ENCODE measurements at places on chromosomes 1 and 21.
A peak's percentile ranks its signal among the peaks of the same experiment; 100 is the strongest.

- no peak for DNase-seq
Observed at GRCh38 chr1:66271216-66271903, 262.6 kb upstream of the SGIP1 start.

DNA sequence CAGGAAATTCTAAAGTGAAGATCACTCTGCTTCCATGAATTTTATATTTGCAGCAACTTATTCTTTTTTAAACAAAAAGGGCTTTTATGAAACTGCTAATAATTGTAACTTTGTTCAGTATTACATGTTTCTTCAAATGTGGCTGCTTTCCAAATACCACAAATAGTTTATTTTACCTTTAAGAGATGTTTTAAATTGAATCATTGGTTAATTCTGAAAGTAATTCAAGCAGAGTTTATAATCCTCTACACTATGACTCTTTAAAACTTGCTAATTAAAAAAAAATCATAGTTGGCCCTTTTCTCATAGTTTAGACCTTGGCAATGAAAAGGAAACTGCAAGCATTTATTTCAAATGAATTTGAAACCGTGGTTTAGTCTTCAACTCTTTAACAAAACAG lies 59.6 kb downstream of the SDCCAG8 start:
- no peak for DNase-seq

DNA sequence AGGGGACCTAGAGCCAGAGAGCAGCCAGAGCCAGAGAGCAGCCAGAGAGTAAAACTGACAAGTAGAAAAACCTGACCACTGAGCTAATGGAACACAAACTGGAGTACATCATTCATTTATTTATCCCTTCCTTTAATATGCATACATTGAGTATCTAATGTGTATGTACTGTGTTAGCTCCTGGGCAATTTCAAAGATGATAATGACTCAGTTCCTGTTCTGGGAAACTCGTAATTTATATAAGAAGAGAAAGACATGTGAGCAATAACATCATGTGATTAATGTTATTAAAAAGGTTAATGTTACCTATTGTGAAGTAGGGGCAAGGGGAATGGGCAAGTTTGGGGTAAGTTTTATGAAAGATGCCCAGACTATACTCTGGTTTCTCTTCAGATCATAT lies 199.9 kb downstream of the TNR start:
- no peak for DNase-seq

- DNase-seq = no peak
Observed at GRCh38 chr1:10836726-10837125, 40.3 kb upstream of the CASZ1 start.

GRCh38 chr1:112522621-112523020 lies 13.9 kb downstream of the WNT2B start:
- no peak for DNase-seq

GRCh38 chr1:31790140-31790539 lies 25.7 kb downstream of the SPOCD1 start:
- DNase-seq = no peak

DNA sequence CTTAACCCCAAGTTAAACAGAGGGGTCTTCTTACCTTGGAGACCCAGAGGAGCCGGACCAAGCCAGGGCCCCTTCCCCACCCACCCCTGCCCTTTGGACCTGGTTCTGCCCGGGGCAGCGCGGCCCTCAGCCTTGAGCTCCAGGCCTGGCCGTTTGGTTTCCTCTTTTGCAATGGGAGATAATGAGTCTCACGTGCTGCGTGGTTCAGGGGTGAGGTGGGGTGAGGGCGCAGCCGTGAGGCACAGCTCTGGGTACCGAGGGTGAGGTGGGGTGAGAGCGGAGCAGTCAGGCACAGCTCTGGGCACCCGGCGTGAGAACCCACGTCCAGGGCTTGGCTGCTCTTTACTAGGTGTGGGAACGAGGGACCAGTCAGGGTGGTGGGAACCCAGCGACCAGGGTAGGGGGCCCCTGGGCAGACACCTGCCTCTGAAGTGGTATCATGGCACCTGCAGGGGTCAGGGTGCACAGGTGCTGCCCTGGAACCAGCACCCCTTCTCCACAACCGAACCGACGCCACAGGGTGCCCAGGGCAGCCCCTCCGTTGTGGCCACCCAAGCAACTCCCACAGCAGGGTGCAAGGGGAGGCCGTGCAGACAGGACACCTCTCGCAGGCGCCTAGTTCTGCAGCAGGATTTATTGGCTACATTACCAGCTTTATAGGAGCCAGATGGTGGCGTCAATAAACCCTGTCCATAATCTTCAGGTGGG lies 182.2 kb downstream of the PRDM16 start:
- DNase-seq = no peak

GRCh38 chr1:32350785-32351398 lies 11.4 kb downstream of the FAM229A start:
- peak; percentile 74 for DNase-seq

- DNase-seq = no peak
Observed at GRCh38 chr1:150995460-150995859, 11.2 kb downstream of the MINDY1 start.

- no peak for DNase-seq
Observed at GRCh38 chr1:33382661-33383415, 48.1 kb downstream of the PHC2 start.

GRCh38 chr21:46066591-46067331 lies 31.2 kb upstream of the COL6A2 start:
- no peak for DNase-seq

DNA sequence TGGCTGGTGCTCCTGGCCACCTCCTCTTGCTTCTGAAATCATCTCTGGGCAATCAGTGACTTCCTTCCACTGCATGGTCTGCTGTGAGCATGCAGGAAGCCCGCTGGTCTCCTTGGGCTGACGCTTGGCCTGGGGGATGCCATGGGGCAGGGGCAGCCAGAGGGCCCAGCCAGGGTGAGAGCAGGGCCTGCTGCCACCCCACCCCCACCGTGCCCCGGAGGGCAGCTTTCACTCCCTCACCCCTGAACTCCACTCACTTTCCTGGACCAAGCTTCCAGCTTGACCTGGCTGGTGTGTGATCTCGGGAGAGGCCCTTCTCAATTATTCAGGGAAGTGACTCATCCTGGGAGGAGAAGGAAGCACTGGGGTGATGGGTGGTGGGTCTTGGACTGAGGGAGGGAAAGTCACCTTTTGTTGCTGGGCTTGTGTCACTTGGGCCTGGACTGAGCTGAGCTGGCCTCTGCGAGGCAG lies 270.2 kb upstream of the CSF3R start:
- no peak for DNase-seq

DNA sequence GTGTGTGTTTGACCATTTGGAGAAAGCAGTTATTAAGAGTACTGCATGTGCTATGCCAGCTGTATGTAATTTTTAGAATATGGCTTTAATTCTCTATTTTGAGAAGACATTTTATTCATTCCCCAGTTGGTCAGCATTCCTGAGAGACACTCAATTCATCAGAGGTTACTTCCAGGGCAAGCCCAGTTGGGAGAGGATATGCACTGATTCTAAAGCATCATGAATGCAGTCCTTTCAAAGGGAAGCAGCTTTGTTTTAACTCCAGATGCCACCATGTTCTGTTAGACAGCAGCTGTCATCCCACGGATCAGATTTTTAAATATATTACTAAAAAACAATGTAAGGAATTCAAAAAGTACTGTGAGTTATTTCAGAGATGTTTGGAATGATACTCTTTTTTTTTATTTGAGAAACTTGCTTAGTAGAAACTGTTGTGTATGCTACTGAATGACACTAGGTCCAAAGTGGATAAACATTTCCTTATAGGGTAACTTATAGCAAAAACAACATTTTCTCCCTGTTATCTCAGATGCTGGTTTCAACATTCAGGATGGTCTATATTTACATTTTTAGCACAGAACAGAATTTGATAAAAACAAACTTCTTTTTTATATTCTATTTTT lies 149.5 kb upstream of the B3GALT2 start:
- DNase-seq = no peak

- no peak for DNase-seq
Observed at GRCh38 chr1:154353966-154354365, 28.6 kb downstream of the ATP8B2 start.

GRCh38 chr1:33081554-33082305 lies 777 bp downstream of the AZIN2 start:
- DNase-seq = no peak

- DNase-seq = no peak
Observed at GRCh38 chr21:31711745-31712285, 20.1 kb downstream of the SCAF4 start.

DNA sequence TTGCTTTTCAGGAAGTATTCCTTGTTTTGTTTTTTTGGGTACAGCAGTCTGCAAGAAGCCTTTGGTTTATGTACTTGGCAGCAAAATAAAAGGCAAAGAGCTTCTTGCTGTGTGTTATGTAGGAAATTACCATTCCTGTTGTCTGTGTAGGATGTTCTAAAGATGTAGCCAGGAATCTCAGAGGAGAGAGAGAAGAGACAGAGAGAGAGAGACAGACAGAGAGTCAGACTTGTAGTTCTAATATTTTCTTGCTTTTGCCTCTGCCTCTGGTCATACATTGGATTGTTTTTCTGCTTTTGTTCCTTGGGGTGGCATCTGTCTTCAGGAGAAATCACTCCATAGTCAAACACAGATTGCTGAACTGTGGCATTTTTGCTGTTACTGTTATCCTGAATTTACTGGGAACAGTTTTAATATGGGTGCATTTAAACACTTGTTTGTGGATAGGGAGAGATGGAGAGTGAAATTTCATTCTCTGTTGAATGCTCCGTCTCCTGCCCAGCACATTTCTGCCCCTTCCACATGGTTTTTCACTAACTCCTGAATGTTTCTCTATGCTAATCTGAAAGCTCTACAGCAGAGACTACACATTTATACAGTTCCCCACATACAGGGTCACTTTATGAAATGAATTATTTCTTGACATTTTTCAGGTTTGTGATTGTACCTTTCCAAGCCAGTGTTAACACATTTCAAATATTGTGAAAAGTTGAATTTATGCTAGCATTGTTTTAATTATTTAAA lies 49.8 kb downstream of the POU2F1 start:
- DNase-seq = no peak

- peak; percentile 68 for DNase-seq
Observed at GRCh38 chr1:43172527-43172972, 420 bp downstream of the CFAP57 start.

DNA sequence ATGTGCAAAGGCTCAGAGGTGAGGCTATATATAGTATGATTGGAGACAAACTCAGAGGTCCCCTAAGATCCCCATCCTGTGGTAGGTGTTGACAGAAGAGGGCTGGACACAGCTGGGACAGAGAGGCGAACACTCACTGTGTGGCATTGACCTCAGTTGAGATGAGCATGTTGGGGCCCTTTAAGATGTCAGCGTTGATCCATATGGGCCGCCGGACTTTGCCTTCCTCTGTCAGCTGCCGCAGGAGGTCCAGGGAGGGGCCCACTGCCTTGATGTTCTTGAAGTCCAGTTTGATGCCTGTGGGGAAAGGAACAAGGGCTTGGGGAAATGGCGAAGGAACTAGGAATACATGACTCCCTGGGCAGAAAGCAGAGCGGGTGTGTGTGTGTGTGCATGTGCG lies 8.8 kb downstream of the FAM151A start:
- no peak for DNase-seq

DNA sequence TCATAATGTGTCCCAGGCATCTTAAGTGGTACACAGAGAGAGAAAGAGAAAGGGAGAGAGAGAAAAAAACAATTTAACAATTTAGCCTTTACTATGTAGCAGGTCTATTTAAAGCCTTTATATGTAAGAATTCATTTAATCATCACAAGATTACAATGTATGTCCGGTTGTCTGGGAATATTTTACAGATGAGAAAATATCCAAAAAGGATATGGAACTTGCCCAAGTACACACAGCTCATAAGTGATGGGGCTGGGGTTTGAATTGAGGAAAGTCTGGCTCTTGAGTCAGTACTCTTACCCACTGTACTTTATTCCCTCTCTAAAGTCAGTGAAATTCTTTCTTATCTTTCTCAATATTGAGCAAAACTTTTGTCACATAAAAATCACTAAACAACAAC lies 104.6 kb downstream of the LYPLAL1 start:
- DNase-seq = no peak

GRCh38 chr1:198788561-198789064 lies 149.8 kb downstream of the PTPRC start:
- no peak for DNase-seq

DNA sequence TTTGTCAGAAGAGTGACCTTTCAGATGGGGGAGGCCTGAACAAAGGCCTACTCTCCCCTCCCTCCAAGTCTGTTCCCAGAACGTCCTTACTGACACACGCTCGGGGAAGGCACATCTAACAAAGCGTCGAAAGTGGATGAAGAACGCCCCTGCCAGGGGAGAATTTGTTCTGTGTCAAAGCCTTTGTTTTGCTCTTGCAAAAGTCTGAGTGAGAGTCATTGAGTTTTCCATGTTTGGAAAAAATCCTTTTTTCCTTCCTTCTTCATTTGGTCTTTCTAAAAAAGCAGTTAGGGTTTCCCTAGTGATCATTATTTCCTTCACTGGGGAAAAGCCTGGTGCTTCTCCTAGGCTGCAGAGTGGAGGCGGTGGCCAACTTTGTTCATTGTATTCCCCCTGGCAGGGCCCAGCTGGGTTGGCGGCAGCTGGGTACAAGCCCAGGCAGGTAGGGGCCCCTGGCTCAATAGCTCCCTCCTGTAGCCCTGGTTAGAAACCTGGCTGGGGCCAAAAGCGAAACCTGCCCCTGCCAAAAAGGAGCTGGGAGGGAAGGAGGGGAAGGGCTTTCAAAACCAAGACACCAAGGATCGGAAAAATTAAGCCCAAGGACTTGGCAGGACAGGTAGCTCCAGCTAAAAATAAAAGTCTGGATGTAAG lies 81.1 kb downstream of the ITPKB start:
- DNase-seq = no peak

- no peak for DNase-seq
Observed at GRCh38 chr1:229111703-229112319, 159.1 kb upstream of the RAB4A start.

- DNase-seq = no peak
Observed at GRCh38 chr1:157490467-157491165, 61.7 kb downstream of the FCRL5 start.

DNA sequence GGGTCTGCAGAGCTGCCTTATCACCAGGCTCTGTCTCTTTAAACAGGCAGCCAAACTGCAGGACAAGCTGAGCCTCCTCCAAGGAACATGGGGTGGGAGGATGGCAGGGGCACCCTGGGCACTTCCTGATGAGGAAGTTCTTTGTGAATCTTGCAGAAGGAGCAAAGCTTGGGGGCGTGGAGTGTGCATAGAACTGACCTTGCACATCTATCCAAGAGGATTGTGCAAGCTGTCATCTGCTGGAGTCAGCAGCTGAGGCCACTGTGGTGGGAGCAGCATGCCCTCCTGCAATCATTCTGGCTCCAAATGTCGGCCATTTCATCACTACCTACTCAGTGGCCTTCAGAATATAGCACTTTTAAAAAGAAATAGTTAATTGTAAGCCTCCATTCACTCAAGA lies 182.2 kb downstream of the AJAP1 start:
- no peak for DNase-seq

DNA sequence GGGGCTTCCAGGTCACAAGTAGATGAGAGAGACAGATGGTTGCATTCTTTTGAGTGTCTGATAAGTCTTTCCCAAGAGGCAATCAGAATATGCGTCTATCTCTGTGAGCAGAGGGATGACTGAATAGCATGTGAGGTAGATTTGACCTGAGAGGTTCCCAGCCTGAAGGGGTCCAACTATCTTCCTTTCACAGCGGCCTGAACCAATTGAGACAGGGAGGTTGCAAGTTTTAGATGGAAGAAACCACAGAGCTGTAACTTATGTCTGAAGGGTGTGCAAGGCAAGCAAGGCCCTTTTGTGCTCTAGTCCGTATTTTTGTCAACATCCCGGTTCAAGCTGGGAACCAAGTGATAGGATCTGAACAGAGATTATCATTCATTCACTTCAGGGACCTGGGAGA lies 9.9 kb upstream of the RNF187 start:
- DNase-seq = no peak

- no peak for DNase-seq
Observed at GRCh38 chr1:231059566-231060193, 19.6 kb upstream of the FAM89A start.

- DNase-seq = no peak
Observed at GRCh38 chr1:30936541-30937171, 28.1 kb upstream of the SDC3 start.
